ENCODE measurements at places on chromosomes 3 and 15. TPM values are rescaled to one million over a fixed set of nuclear protein-coding genes. Genes with fewer than 3 reads are reported as not detected.
A peak's percentile ranks its signal among the peaks of the same experiment; 100 is the strongest.

CXCR6 gene
- total RNA-seq: not detected

SLC51B gene
- not detected for total RNA-seq

SOX2 gene
- 3.1 TPM for total RNA-seq

PRR20G gene
- not detected for total RNA-seq

PPP1R2 gene
- 142 TPM for total RNA-seq

CDHR4 gene
- not detected for total RNA-seq

LRIG1 gene
- 23.8 TPM for total RNA-seq

DNA sequence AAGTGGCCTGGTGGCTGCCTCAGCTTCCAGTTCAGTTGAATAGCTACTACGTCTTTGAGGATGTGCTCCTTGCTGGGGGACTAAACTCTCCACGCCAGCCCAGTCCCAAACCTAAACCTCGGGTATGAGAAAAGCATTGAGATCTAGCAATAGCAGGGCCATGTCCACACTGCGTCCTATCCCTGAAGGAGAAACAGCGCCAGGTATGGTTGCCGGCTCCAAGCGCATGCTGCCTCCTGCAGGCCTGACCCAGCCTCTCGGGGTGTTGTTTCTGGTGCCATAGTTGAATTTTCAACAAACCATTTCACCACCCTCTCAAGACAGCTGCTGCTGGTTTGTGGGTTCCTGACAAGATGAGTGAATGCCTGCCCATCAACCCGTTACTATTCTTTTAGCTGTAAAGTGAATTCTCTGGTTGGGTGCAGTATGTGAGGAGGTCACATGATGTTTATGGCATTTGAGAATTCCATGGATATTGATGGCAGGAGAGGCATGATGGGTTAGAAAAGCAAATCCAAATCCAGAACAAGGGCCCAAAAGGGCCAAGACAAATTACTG lies 13.0 kb upstream of the SLC28A1 start:
- no peak for DNase-seq

GRCh38 chr3:143571548-143571947 lies 276.7 kb downstream of the SLC9A9 start:
- no peak for DNase-seq

DNA sequence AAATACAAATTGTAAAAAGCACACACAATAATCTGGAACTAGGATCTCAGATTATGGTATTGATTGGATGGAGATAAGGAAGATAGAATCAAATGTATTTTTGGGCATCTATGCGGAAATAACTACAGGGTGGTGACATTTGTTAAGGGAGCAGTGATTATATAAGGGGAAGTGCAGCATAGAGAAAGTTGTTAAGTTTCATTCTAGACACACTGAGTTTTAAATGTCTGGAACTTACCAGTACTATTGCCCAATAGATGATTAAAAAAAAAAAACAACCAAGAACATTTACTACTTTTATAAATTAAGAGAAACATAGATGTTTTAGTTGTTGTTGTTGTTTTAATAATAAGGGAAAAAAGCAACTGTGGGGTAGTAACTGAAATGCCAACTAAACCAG lies 32.1 kb upstream of the C3orf38 start:
- no peak for DNase-seq

DNA sequence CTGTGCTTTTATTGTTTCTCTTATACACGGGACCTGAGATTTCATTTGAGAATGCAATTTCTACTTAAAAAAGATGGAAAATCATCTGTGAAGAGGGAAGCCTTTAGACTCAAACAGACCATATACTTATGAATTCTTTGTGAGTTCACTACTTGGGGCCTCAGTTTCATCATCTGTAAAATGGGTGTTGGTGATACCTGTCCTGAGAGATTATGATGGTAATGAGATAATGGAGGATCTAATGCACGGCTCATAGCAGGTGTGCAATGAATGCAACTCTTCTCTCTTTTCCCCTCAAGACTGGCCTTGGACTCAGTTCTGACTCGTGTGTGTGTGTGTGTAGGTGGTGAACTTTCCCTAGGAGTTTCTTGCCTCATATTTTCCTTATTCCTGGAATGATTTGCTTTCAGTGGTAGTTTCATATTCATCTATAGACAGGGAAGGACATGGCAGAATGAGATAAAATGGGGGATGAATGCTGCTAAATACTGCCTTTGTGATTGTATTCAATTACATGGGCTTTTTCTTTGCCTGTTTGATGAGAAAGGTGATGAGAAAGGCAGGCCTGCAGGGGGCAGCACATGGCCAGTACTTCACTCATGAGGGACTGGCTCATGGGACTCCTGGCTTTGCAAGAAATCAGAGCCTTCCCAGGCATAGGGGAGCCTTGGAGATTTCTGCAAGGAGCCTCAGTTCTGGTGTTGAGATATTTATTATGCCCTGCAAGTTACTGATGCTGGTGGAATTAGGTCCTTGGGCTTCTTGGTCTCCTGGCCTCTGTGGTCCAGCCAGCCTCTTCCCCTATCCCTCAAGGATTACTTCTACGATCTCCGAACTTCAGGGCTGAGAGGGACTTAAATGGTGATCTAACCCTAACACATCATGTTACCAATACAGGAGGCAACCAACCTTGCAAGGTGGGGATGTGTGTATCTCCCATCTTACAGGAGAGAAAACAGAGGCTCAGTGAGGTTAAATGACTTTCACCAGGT lies 70.7 kb downstream of the RPLP1 start:
- DNase-seq: peak; percentile 73

- DNase-seq: no peak
These were observed 29.7 kb upstream of the KLF13 start for GRCh38 chr15:31296646-31297574.

DNA sequence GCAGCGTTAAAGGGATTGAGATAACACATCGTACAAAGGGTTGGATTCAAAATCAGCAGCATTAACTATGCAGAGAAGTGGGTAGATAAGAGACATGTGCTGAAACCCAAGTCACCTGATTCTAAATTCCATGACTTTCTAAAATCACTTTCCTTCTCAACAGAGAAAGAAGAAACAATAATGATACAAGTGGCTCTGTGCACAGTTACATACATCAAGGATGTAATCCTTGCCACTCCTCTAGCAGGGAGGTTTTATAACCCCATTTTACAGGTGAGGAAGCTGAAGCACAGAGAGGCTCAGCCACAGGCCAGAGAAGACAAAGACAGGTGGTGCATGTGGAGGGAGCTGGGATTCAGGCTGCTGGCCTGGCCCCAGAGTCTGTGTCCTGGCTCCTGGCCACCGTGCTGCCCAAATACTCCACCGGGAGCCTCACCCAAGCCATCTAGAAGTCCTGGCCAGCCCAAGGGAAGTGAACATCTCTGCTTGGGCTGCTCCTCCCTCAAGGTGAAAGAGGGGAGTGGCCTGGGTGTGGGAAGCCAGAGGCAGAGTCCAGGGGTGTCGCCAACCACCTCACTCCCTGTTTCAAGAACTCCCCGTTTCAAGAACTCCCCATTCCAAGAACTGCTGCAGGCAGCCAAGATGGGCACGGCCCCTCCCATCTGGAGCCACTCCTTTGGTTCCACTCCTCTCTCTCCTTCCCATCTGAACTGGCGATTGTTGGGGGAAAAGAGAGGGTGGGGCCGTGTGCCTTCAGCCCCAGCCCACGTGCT lies 147.1 kb downstream of the NUP210 start:
- DNase-seq: no peak

DNA sequence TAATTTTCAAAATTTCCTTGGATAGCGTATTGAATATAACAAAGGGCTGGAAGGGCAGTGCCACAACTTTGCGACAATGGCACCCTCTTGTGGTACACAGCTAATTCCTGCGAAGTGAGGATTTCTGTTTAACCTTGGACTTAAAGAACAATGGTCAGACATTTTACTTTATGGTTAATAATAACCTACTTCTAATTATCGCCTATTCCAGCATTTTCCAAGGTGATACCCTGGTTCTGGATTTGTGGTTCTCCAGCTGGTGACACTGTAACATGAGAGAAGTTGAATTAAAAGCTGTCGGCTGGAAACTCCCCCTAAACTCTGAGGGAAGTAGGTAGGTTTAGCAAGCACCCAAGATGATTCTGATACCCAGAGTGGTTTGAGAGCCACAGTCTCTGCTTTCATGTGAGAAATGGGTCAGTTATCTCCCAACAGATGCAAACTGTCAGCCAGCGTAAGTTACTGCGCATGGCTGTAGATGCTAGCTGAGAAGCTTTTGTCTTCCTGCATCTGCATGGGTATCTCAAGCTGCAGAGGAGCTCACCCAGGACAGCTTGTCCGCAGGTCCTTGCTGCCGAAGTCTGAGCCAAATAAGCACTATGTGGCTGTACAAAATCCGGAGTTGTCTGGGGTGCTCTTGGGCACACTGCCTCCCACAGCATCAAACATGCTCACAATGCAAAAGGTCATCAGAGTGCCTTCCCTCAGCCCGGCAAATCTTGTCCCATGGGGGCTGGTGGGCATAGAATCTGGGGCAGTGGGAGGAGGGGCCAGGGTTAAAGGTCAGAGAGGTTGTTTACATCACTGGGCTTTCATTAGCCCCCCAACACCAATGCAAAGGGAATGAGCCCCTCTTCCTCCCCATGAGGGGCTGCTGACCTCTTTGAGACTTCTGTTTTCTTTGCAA lies 6.6 kb upstream of the CHSY1 start:
- peak; percentile 65 for DNase-seq

- DNase-seq: peak; percentile 87
These were observed 521.1 kb downstream of the NR2F2 start for GRCh38 chr15:96851613-96852012.

DNA sequence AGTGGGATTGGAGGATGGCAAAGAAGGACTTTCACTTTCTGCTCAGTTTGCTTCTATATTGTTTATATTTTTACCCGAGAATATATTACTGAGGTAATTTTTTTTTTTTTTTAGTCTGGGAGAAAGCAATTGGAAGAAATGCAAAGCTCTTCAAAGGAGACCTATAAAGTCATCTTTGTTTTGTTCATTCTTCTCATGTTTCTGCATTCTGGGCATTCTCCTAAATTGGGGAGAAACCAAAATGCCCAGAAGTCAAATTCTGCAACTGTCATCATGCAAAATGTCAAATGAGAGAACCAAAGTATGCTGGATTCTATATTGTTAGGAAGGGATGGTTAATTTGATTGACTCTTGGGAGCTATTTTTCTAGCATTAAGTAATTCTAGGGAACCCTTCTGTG lies 168.3 kb upstream of the TSC22D2 start:
- DNase-seq: no peak

DNA sequence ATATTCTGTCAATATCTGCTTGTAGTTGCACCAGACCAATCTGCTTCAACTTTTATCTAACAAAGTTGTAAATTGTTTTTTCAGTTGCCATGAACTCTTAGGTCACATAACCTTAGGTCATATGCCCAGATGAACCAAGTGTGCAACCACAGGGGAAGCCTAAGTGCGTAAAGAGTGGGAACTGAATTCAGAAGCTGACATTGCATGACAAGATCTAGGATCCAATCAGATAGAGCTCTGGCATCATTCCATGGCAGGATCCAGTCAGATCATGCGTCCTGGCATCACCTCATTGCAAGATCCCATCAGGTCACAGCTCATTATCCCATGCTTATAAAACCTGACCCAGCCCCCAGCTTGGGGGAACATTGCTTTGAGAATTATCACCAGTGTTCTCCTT lies 18.9 kb upstream of the IFT57 start:
- DNase-seq: no peak

DNA sequence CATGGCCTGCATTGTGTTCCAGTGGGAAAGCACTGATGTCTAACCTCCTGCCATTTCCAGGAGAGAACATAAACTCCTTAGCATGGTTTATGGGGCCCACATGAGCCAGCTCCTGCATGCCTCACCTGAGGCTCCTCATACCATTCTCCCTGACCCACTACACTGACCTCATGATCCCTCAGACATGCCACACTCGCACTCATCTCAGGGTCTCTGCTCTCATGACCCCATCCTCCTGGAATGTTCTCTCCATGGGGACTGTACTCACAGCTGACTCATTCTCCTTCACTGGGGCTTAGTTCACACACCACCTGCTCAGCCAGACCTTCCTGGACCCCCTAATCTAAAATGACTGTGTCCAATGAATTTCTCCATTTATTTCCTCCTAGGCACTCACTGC lies 4.0 kb upstream of the LMCD1 start:
- peak; percentile 75 for DNase-seq

DNA sequence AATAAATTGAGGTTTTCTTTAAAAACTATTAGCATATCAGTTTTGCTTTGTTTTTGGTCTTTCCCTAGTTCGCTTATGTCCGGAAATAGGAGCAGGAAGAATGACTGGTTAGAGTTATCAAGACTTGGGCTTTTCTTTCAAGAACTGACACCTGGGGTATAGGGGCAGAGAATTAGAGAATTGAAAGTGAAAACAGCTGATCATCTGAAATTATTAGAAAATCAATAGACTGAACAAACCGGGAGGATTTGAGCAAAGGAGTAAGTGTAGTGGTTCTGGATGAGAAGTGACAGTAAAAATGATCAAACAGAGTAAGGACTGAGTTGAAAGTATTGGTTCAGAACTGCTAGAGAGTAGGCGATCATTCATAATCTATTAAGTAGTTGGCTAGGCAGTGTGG lies 6.0 kb downstream of the MINDY2 start:
- DNase-seq: no peak

DNA sequence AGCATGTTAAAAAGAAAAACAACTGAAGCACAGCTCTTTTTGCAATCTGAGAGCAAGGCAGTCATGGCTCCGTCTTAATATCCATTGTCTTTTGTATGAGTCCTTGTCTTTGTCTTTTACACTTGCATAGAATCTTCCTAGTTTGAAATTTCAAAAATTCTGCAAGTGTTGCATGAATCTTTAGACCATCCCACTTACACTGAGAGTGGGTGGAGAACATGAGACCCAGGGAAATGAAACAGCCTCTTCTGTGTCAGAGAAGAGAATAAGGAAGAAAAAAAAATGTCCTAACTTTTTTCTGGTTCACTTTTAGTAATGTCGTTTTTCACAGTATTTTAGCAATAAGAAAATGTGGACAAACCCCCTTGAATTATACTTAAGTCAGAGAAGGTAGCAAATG lies 12.1 kb upstream of the DCLK3 start:
- no peak for DNase-seq

GRCh38 chr3:184134746-184135148 lies 411 bp upstream of the EIF2B5 start:
- no peak for DNase-seq

DNA sequence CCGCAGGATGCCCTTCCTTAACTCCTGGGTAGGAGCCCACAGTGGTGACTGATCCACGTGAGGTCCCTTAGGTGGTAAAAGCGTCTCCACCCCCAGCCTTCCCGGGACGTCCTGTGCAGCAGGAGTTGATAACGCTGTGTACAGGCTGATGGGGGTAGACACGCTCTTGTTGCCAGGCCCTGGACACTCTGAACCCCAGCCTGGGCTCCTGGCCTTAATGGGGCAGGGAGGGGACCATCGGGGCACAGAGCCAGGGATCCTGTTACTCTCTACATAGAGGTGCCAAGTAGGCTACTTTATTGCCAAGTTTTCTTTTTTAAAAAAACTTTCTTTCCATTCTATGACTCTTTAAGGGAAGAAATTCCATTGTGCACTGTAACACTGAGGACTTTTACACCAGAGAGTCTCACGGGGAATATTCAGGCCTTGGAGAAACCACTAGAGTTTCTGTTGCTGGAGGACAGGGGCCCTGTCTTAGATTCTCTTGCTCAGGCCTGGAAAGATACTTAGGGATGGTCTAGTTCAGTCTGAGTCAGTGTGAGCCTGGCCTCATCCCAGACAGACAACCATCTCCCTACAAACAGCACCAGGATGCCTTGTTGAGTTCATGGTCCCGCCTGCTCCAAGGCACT lies 104.3 kb upstream of the RNU6-1 start:
- no peak for DNase-seq
